Naive thymus-derived CD8-positive, alpha-beta T cell (primary cell): ENCODE measurements at places on chromosomes 4 and X.

DNA sequence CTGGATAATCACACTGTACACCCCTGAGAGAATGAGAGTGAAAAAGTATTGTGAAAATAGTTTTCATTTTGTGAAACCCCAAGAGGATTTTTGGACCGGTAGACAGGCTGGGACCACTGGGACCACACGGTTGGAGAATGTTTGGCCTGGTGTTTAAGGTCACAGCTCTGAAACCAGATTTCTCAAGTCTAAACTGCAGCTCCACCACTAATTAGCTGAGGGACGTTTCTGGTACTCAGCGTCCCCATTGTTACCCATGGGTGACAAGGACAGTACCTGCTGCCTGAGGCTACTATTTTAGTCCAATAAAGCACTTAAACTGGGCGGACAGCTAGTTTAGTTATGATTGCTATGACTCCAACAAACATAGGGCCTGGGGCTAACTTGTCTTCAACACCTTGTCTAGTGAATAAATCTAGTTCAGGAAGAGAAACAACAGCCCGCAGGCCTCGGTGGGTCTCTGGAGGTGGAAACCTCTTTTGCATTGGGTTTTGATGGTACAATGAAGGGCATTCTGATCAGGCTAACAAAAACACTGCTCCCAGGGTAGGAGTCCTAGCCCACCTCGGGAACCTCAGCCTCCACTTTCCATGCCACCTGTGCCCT lies 509 bp upstream of the USP11 start:
- no peak for DNase-seq

GRCh38 chr4:105990933-105991332 lies 95.7 kb downstream of the NPNT start:
- no peak for DNase-seq

GRCh38 chr4:87239821-87240220 lies 19.4 kb upstream of the KLHL8 start:
- DNase-seq = no peak

DNA sequence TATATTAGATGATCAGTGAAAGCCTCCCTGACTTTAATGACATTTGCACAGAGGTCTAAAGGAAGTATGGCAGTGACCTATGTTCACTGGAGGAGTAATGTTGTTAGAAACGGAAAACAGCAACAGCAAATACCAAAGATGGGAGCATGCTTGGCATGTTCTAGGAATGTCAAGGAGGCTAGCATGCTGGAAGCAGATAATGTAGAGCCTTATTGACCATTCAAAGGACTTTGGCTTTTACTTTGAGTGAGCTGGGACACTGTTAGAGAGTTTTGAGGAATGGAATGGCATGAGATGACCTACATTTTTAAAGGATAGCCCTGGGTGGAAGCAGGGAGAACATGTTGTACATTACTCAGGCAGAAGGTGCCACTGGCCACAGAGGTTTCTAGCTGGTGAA lies 6.0 kb downstream of the RPA4 start:
- no peak for DNase-seq

DNA sequence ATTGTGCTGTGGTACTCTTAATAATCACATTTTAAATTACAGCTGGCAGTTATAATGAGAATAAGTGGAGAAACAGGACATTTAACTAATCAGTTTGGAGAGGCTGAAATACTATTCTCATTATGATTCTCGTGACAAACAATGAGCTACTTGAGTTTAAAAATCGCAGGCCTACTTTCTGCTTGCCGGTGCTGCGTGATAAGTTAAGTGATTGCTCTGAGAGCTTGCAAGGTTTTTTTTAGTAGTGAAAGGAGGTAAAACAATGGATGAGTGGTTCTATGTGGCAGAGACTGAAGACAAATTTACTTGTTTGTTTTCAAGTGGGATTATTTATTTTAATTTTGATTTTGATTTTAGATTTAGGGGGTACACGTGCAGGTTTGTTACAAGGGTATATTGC lies 114.0 kb downstream of the RAPGEF2 start:
- no peak for DNase-seq

GRCh38 chr4:14452001-14452400 lies 550.3 kb upstream of the CPEB2 start:
- DNase-seq = no peak

GRCh38 chr4:25879991-25880651 lies 17.3 kb upstream of the SEL1L3 start:
- no peak for DNase-seq

- no peak for DNase-seq
Observed at GRCh38 chrX:68894142-68894512, 65.3 kb downstream of the EFNB1 start.
